Activated CD8-positive, alpha-beta memory T cell treated with anti-CD3 and anti-CD28 coated beads for 1 hour (primary cell): ENCODE measurements at places on chromosomes 16 and 17.

- DNase-seq, result no peak
These were observed 49.4 kb downstream of the CCDC42 start for GRCh38 chr17:8695241-8695640.

DNA sequence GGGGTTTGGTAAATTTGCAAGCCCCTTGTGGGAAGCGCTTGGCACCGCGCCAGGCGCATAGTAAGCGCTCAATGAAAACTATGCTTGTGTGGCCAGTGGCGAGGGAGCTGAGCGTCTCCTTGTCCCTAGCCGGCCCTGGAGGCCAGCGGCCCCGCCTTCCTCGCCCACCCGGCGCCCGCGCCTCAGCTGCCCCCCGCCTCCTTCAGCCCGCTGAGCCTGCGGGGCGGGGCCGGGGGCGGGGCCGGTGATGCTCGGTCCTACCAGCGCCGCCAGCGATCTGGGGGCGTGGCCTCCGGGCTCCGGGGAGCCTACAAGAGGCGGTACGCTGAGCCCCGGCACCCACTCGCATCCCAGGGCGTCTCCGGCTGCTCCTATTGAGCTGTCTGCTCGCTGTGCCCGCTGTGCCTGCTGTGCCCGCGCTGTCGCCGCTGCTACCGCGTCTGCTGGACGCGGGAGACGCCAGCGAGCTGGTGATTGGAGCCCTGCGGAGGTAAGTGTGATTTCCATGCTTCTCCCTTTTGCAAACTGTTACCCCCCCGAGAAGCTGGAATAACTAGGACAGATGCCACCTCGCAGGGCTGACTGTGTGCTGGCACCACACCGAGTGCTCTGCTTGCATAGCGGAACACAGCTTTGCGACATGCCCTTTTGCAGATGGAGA lies at the start of gene CRISPLD2:
TSS of gene CRISPLD2 (plus strand) at position 342 of the 661 bp plus-strand sequence. CDS start 18,511 bp downstream, outside the sequence.
- DNase-seq, result peak; percentile 75

DNA sequence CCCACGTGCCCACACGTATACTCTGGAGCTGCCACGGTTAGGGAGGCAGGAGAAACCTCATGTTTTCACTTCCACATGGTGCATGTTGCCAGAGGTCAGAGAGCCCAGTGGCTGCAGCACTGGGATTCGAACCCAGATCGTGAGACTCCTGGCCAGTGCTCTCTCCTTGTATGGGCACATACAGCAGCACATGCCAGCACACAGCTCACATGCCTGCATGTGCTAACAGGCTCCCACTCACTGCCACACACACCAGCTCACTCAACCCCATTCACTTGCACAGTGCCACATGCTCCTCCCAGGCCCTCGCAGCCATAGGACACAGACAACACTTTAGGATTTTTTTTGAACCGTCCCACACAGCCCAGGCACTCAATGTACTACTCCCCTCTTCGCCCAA lies 49.5 kb upstream of the MRPS23 start:
- no peak for DNase-seq

GRCh38 chr17:65536573-65537342 lies 24.7 kb downstream of the AXIN2 start:
- no peak for DNase-seq

DNA sequence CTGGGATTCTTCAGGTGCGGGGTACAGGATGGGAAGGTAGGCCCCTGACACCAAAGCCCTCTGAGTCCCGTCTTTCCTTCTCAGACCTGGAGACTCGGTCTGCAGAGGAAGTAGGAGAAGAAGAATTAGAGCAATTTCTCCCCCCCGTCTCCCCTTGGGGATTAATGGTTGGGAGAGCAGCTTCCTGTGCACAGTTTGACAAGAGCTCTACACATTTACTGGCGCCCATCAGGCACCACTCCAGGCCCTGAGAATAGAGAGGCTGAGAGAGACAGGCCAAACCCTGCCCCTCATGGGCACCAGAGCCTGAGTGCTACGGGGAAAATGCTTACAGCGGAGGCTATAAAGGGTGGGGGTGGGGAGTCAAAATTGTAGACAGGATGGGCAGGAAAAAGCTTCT lies 3.5 kb upstream of the C16orf74 start:
- DNase-seq, result no peak
